ENCODE measurements at places on chromosomes 1 and 21. TPM values are rescaled to one million over a fixed set of nuclear protein-coding genes. Genes with fewer than 3 reads are reported as not detected.
A peak's percentile ranks its signal among the peaks of the same experiment; 100 is the strongest.

The LHX8 gene
- polyA plus RNA-seq: not detected

DNA sequence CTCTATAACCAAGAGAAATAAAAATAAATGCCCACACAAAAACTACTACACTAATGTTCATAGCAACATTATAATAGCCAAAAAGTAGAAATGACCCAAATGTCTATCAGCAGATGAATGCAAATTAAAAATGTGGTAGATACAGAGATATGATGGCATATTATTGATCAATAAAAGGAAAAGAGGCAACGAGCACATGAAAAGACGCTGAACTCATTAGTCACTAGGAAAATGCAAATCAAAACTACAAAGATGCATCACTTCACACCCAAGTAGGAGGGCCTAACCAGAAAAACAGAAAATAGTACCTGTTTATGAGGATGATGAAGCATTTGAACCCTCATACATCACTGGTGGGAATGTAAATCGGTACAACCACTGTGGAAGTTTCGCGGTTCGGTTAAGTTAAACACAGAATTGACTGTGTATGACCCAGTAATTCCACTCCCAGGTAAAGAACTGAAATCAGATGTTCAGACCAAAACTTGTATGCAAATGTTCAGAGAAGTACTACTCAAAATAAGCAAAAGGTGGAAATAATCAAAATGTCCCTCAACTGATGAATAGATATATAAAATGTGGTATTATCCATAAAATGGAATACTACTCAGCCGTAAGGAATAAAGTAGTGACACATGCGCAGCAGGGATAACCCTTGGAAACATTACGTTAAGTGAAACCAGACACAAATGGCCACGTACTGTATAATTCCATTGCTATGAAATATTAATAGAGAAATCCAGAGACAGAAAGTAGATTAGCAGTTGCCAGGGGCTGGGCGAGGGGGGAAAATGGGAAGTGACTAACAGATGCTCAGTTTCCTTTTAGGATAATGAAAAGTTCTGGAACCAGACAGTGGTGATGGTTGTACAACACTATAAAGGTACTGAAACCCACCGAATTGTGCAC is 3.1 kb downstream of the USP48 start:
- DNase-seq: no peak

The TGFB2 gene
- polyA plus RNA-seq: 3.7 TPM

The RAB3B gene
- polyA plus RNA-seq: 33.6 TPM

The PLEKHN1 gene
- 2.3 TPM for polyA plus RNA-seq

GRCh38 chr21:32442566-32443318 is 30.2 kb downstream of the EVA1C start:
- no peak for DNase-seq

DNA sequence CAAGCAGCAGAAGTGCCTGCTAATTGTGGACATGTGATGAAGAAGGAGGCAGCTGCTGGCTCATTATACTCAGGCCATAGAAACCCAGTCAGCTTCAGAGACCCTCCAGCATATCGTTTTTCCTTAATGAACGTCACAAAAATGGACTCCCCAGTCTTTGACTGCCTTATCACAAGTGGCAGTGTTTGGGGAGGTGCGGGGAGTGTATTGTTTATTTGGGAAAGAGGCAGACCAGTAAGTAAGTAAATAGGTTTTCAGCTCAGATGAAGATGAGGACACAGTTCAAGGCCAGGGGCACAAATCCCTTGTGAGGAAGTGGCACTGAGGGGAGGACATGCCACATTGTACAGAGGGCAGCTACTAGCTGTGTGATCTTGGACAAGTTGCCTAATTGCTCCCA is 43.5 kb upstream of the NRDC start:
- DNase-seq: no peak

The SLC16A4 gene
- 27.7 TPM for polyA plus RNA-seq

The PRDM16 gene
- polyA plus RNA-seq: 0.02 TPM

The TAL1 gene
- not detected for polyA plus RNA-seq

GRCh38 chr1:87072411-87072810 is 158.0 kb downstream of the HS2ST1 start:
- DNase-seq: no peak

- peak; percentile 61 for DNase-seq
Observed at GRCh38 chr1:55893155-55893554, 678.0 kb upstream of the USP24 start.

The C4BPB gene
- not detected for polyA plus RNA-seq
